ENCODE measurements at places on chromosomes 7 and 10.
A peak's percentile ranks its signal among the peaks of the same experiment; 100 is the strongest.

DNA sequence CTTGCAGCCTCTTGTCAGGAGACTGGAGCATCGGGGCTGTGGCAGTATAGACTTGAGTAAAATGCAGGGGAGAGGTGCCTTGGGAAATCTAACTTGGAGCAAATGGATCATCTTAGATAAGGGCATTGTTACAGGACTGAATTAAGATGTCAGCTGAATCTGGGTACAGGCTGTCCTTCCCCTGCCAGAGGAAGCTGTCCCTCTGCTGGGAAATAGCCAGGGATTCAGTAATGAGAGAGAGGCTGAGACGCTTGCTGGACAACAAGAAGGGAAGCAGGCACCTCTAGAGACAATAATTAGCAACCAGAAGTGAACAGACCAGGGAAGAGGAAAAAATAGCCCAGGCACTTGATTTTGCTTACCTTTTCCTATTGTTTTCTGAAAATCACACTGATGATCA lies 20.7 kb upstream of the RAPGEF5 start:
- DNase-seq, result no peak

- peak; percentile 36 for DNase-seq
Measured at GRCh38 chr10:71622154-71622526, 97.4 kb downstream of the C10orf105 start.

GRCh38 chr7:38424750-38425463 lies 151.5 kb upstream of the TARP start:
- DNase-seq, result no peak

DNA sequence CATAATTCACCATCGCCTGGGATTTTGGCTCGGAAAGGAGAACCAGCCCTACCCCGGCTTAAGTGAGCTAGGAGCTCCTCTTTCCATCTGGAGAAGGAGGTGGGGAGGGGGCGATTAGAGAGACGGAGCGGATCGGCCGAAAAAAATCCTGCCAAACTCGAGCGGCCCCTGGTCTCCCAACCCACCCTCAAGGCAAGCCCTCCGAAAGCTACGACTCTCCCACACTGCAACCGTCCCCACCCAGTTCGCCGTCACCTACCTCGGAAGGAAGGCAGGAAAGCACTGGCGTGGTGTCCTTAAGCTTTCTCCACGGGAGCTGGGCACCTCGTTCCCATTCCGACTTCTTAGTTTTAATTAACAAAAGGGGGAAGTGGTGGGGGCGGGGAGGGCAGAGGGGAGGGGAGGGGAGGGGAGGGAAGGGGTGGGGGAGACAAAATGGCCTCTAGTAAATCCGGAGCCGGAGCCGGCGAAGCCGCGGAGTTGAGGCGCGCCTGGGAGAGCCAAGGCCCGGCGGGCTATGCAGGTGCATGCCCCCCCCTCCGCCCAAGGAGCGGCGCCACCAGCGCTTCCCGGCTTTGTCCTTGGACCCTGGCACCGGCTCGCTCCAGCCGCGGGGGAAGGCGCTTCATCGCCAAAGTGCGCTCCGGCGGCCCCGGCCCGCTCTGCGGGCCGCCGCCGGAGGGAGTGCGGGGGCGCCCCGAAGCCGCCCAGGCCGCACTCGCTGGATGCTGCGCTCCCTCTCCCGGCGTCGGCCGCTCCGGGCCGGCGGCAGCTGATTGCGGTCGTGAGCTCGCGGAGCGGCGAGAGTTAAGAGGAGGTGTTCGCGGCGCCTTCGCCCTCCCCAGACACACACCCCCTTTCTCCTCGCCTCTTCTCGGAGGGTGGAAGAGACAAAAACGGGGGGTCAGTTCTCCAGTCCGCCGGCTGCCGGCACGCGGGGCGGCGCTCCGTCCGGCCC lies at the start of gene LRRC4:
Gene LRRC4, minus strand, starts transcription at position 784 of the 958 bp plus-strand sequence. CDS start 797 bp downstream, outside the sequence.
- peak; percentile 60 for DNase-seq

Data from epithelial cell of esophagus (primary cell).